M059J (cell line): ENCODE measurements at places on chromosomes 16 and 17. TPM values are rescaled to one million over a fixed set of nuclear protein-coding genes. Genes with fewer than 3 reads are reported as not detected.
A peak's percentile ranks its signal among the peaks of the same experiment; 100 is the strongest.

The EXOC7 gene
- total RNA-seq, result 39.0 and 69.9 TPM in 2 replicates

GRCh38 chr16:8254405-8254804, 335.9 kb downstream of the TMEM114 start:
- no peak for DNase-seq

DNA sequence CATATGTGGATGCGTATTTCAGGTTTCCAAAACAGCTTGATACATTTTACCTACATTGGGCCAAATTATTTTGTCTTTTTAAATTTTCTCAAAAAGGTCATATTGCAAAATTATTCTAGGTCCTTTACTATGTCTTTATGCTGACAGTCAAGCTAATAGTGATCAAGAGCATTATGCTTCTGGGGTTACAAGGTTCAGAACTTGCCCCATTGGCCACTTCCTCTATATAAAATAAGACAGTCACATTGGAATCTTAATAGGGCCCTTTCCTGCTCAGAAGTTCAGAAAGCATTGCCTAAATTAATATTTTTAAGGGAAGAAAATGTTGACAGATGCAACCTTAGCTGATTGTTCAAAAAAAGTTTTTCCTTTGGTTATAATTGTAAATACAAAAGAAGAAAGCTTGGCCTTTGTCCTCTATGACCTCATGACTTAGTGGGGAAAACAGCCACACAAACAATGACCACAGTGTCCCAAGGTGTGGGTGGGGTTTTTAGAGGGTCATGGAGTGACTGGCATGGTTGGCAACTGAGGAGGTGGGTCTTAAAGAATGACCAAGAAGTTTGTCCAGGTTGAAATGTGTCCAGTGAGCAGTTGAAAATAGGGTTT, 11.8 kb upstream of the RAB11FIP4 start:
- no peak for DNase-seq

The TAC4 gene
- total RNA-seq, result not detected in 2 replicates

The GUCY2D gene
- not detected in 2 replicates for total RNA-seq

The KRT33A gene
- total RNA-seq, result 0.17 TPM in 1 of 2 replicates, not detected in the other

GRCh38 chr17:49364119-49364518, 2.1 kb upstream of the ZNF652 start:
- no peak for DNase-seq

DNA sequence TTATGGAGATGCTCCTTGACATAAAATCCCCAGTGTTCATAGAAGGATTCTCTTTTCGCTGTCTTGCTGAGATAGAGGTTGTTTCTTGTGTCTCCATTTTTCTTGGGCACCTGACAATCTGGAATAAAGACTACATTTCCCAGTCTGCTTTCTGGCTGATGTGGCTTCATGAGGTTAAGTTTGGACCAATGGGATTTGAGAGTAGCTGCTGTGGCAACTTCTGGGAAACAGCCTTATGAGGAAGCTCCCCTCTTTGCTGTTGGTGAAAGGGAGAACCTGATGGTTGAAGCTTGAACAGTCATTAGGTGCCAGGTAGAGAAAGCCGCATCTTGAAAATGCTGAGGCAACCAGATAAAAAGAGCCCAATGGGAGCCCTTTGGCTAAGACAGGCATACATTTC, 24.4 kb downstream of the HS3ST4 start:
- no peak for DNase-seq

- DNase-seq, result no peak
Measured at GRCh38 chr17:34847938-34848337, 113.3 kb downstream of the CCT6B start.

GRCh38 chr16:14105760-14106375, 34.7 kb downstream of the MRTFB start:
- DNase-seq, result no peak

- DNase-seq, result peak; percentile 5
Measured at GRCh38 chr16:87723226-87723623, 42.6 kb downstream of the KLHDC4 start.
